Pulmonary artery endothelial cell (primary cell): ENCODE measurements at places on chromosomes 13 and 19. TPM values are rescaled to one million over a fixed set of nuclear protein-coding genes. Genes with fewer than 3 reads are reported as not detected.

Gene COL4A2
- 290 and 292 TPM in 2 replicates for total RNA-seq

Gene PSG7
- total RNA-seq: not detected in 2 replicates

Gene ZNF132
- total RNA-seq: 4.7 and 7.5 TPM in 2 replicates

Gene NLRP5
- total RNA-seq: not detected in 2 replicates

- no peak for DNase-seq
Measured at GRCh38 chr13:93388701-93389100, 162.1 kb downstream of the GPC6 start.

DNA sequence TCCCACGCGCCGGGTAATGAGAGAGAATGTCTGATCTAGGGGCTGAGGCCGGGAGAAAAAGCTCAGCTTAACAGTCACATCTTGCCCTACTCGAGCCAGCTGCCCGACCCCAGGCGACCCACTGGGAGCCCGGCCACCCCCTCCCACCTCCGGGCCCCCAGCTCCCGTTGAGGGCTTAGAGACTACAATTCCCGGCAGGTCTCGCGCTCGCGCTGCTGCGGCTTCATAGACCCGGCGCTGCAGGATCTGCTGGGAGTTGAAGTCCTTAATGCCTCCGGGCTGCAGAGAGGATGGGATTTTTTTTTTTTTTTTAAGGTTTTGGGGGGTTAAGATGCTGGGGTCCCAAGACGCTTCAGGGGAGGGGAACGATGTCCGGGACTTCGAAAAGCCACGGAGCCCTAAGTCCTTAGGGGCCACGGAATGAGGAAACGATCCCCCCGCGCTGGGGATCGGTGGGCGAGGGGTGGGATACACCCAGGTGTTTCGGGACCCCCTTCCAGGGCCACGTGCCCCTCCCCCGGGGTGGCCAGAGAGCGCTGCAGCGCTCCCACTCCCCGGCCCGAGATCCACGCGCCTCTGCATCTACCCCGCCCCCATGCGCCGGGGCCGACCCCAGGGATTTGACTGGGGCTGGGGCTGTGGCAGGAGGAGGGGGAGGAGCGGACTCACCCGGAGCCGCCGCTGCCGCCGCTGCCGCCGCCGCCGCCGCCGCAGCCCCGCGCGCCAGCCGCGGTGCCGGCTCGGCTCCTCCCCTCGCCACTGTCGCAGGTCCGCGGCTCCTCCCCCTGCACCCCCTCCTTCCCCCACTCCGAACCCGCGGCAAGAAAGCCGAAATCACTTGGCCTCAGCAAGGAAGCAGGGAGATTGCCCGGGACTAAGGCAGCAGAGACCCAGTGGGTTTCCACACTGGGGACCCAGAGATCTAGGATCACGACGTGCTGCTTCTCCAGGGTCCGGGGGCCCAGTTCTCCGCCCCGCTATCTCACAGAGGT lies at the start of gene SYT3:
TSS of gene SYT3 (minus strand) at position 761 of the 992 bp plus-strand sequence. CDS start 2,470 bp downstream, outside the sequence.
- no peak for DNase-seq

- no peak for DNase-seq
Measured at GRCh38 chr13:20775961-20776360, 2.2 kb upstream of the EEF1AKMT1 start.

- no peak for DNase-seq
Measured at GRCh38 chr19:8702350-8702749, 3.8 kb upstream of the ACTL9 start.

- DNase-seq: no peak
Measured at GRCh38 chr13:114283576-114283975, 2.2 kb downstream of the UPF3A start.

GRCh38 chr13:85755123-85755522 lies 44.1 kb downstream of the SLITRK6 start:
- DNase-seq: no peak

DNA sequence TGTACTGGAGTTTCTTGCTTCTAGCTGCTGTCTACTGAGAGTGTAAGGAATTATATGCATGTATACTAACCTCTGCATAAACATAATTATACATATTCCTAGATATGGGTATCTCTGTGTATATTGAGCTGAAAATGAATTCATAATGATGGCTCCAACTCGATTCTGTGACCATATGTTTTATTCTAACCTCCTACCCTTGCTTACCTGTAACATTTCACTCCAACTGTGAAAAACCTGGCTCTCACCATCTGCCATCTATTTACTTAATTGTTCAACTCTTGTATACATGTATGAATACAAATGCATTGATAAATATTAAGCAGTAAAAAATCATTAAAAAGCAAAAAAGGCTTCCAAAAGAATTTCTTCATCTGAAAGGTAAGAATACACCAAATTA lies 1729.5 kb upstream of the SPRY2 start:
- no peak for DNase-seq

GRCh38 chr13:32315238-32316027 lies at the start of the genes BRCA2 and ZAR1L:
Gene BRCA2 (plus strand): TSS chr13:32315508. CDS start chr13:32316461, 953 bp downstream.
Gene ZAR1L (minus strand): TSS chr13:32315363. CDS start chr13:32311925, 3,438 bp downstream.
- DNase-seq: peak; percentile 71

- no peak for DNase-seq
Measured at GRCh38 chr19:1470305-1471009, 8.6 kb downstream of the C19orf25 start.

GRCh38 chr19:38059897-38060296 lies 152.9 kb downstream of the SIPA1L3 start:
- DNase-seq: peak; percentile 69
